ENCODE measurements at places on chromosomes 16 and 17.

DNA sequence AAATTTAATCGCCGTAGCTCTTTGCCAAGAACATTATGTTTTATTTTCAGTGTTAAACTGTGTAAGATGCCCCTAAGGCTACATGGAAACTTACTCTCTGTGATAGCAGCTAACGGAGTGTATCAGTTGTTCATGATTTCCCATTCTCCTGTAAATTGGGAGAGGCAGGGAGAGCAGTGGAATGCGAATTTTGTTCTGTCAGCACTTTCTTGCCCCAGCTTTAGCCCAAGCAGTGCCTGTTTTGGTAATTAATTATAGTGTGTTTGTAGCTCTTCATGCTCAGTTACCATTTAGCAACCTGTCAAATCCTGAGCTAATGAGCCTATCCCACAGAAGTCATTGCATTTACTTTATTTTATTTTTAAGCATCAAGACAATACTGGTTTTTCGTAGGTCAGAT lies 475.1 kb upstream of the RBFOX1 start:
- no peak for DNase-seq

GRCh38 chr17:14604591-14605266 lies 303.8 kb downstream of the HS3ST3B1 start:
- DNase-seq, result no peak

- DNase-seq, result no peak
Measured at GRCh38 chr17:64439956-64440355, 9.0 kb upstream of the MILR1 start.

GRCh38 chr16:54509456-54509855 lies 222.9 kb upstream of the IRX3 start:
- no peak for DNase-seq

DNA sequence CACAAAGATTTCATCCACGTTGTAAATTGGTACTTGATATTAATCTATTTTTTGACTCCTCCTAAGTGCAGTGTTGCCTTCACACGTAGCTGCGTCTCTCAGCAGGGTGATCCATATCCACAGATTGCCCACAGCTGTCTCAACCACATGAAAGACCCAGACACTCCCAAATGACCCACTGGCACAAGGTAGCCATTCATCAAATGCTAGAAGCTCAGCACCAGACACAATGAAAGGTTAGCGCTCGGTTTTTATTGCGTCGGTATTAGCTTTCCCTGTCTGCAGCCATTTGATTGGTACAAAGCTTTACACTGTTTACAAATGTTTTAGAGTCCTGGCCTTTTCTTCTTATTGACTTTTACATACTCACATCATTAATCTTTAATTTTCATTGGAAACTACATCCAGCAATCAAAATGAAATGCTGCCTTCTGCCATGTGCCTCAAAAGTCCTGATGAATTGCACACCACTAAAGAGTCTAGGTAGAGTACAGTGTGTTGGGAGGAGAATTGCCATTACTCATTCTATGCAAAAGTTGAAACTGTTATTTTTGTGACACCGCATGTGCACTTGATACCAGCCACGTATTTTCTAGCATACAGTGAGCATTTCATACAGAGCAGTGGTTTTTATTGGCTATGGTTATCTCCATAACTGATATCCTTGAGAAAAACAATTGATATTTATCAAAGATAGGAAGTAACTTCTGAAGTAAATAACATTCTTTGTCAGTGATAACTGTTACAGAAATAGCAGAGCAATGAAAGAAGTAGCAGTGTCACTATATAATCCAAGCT lies 127.3 kb upstream of the NUDT7 start:
- DNase-seq, result no peak

DNA sequence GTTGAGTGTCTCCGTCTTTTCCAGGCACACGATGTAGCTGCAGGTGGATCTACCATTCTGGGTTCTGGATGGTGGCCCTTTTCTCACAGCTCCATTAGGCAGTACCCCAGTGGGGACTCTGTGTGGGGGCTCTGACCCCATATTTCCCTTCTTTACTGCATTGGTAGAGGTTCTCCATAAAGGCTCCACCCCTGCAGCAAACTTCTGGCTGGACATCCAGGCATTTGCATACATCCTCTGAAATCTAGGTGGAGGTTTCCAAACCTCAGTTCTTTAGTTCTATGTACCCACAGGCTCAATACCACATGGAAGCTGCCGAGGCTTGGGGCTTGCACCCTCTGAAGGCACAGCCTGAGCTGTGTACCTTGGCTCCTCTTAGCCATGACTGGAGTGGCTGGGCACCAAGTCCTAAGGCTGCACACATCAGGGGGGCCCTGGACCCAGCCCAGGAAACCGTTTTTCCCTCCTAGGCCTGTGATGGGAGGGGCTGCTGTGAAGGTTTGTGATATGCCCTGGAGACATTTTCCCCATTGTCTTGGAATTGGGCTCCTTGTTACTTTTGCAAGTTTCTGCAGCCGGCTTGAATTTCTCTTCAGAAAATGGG lies 14.0 kb downstream of the ABCC1 start:
- no peak for DNase-seq

DNA sequence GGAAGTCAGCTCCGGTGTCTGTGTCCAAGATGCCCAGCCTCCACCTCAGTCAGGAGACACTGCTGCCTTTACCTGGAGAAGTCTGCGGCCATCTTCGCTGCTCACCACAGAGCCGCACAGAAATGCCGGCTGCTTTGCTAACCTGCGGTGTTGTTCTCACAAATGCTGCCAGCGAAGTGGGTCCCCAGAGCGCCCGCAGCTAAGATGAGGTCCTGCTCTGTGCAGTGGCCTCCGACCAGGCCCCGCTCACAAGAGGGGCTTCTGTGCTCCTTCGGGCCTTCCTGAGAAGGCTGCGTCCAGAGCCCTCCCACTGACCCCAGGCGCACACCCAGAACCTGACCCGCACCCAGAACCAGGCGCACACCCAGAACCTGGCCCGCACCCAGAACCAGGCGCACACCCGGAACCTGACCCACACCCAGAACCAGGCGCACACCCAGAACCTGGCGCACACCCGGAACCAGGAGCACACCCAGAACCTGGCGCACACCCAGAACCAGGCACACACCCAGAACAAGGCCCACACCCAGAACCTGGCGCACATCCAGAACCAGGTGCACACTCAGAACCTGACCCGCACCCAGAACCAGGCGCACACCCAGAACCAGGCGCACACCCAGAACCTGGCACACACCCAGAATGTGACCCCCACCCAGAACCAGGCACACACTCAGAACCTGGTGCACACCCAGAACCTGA lies 51.5 kb upstream of the FASN start:
- DNase-seq, result no peak

- DNase-seq, result no peak
Measured at GRCh38 chr16:77439106-77439505, 4.3 kb upstream of the ADAMTS18 start.

DNA sequence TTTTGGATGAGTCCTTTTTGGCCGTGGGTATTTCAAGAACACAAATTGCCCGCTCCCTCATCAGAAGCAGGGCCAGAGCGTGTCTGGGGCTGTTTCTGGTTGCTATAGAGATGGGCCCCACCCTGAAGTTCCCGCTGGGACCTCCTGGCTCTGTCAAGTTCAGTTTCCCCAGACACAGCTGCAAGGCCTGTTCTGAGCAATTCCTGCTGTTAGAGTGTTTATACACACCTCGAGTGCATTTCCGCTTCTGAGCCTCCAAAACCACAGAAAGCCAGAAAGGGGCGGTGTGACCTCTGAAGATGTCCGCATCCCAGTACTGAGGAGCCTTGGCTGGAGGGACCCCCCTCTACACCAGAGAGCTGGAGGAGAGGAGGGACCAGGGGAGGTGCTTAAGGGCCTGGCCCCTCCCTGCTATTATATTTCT lies 9.3 kb upstream of the WBP2 start:
- DNase-seq, result no peak

Measured in stimulated activated CD8-positive, alpha-beta memory T cell treated with anti-CD3 and anti-CD28 coated beads, Interleukin-4, amount 100 ng/mL, for 24 hours (primary cell).